Stimulated activated CD4-positive, alpha-beta T cell treated with anti-CD3 and anti-CD28 coated beads, Interleukin-15, amount 100 ng/mL, for 1 hour (primary cell): ENCODE measurements at places on chromosomes 5 and 9.

DNA sequence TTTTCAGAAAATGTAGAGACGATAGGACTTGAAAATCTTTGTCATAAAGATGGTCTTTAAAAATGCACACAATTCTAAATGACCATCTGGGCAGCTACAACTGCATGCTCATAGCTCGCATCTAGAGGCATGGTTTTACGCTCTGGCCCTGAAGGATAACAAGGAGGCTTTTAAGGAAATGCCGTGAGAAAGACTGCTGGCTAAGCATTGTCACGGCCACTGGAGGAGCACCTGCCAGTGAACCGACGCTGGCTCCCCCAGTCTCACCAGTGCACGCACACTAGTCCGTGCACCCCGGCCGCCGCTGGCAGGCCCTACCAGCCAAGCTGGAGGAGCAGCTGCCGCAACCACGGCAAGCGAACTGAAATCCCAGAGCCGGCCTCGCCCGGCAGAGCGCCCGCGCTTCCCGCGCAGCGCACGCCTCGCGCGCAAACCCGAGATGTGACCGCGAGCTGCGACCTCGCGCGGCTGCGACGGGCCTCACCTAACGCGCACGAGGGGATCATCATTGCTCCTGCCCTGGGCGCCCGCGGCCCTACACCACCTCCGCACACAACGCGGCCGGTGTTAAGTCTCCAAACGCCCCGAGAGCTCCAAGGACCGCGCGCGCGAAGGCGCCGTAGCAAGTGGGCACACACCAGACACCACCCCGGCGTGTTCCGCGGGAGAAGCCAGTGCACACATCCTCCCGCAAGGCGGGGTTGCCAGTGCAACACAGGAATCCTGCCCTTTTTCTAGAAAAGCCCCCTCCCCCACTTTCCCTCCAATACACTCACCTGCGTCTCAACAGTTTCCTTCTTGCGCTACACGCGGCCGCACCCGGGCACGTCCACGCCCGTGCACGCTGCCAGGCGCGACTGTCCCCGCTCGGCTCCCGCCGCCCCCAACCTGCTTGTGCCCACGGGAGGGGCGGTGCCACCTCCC lies 5.3 kb downstream of the ELAVL2 start:
- no peak for DNase-seq

DNA sequence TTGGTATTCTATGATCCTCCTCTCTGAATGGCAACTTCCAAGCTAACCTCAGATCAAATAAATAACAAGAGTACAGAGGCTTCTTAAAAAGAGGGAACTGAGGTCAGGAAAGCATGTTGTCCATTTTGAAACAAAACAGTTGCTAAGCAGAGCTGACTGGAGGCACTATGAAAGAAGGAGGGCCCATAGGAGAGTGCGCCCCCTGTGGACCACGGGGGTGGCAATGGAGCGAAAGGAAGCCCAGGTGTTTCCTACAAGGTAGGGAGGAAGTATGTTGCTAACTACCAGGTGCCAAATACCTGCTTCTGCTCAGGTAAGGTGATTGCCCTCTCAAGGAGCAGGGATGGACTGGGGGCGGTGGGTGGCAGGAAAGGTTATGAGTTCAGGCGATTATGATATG lies 101.8 kb upstream of the MAST4 start:
- no peak for DNase-seq

DNA sequence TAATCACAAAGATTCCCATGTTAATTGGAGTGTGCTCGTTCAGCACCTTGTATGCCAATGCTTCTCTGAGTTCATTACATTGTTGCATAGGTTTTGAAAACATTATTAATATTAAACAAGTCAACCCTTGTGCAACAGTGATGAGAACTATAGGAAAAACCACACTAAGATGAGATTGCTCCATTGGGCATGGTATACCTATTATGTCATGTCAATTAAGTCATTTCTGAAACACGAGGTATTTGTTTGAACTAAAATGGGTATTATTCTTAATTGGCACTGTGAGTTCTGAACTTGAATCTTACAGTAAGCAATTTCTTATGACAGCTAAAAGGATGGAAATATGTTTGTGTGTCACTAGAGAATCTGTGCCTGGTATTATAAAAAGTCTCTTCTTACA lies 447.7 kb downstream of the EFNA5 start:
- DNase-seq, result no peak

DNA sequence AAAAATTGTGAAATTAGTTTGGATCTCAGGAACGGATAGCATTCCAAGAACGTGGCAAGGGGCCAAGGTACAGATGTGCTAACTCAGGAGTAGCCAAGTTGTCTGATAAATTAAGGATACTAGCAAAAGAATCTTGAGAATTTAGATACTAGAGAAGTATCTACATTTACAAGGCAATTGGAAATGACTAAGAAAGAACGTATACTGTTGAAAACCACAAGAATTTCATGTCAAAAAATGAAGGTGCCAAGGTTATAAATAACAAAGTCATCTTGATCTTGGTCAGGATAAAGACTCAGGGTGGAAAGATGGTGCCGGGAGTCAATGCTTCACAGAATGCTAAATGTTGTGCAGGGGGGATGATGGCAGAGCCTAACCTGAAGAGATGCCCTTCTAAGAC lies 19.2 kb downstream of the CAPSL start:
- DNase-seq, result no peak

- DNase-seq, result no peak
Measured at GRCh38 chr5:101390151-101390908, 487.2 kb upstream of the ST8SIA4 start.

DNA sequence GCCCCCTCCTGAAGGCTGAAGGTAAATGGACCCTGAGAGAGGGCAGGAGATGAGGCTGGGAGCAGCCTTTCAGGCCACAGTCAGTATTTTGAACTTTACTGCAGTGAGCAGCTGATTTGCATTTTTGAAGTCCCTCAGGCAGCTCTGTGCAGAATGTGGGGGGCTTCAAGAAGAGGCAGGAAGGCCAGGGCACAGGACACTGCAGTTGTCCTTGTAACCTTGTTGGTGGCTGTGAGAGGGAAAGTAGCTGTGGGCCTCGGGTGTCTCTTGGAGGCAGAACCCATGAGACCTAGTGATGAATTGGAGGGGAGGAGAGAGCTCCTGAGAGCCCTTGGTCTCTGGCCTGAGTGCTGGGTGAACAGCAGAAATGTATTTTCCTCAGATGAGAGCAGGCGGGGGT lies 2.6 kb downstream of the CCDC180 start:
- DNase-seq, result no peak

DNA sequence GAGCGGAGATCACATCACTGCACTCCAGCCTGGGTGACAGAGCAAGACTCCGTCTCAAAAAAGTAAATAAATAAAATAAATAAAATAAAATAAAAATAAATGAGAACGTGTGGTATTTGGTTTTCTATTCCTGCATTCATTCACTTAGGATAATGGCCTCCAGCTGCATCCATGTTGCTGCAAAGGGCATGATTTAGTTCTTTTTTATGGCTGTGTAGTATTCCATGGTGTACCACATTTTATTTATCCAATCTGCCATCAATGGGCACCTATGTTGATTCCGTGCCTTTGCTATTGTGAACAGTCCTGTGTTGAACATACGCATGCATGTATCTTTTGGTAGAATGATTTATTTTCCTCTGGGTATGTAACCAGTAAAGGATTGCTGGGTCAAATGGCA lies 8.8 kb upstream of the RASGEF1C start:
- DNase-seq, result no peak

GRCh38 chr5:111043712-111044506 lies 27.6 kb upstream of the TSLP start:
- DNase-seq, result no peak

- no peak for DNase-seq
Measured at GRCh38 chr5:133356396-133356983, 255.9 kb downstream of the FSTL4 start.

GRCh38 chr5:1370006-1370405 lies 25.1 kb upstream of the CLPTM1L start:
- no peak for DNase-seq

- DNase-seq, result no peak
Measured at GRCh38 chr5:59732301-59732700, 161.2 kb downstream of the PDE4D start.

GRCh38 chr9:5764130-5764868 lies 68.6 kb downstream of the ERMP1 start:
- no peak for DNase-seq

- no peak for DNase-seq
Measured at GRCh38 chr5:32223972-32224609, 50.0 kb upstream of the GOLPH3 start.

- DNase-seq, result no peak
Measured at GRCh38 chr9:93896093-93896492, 59.1 kb downstream of the BARX1 start.

- DNase-seq, result no peak
Measured at GRCh38 chr9:25703701-25704357, 25.6 kb upstream of the TUSC1 start.

GRCh38 chr9:121860744-121861143 lies 209.3 kb downstream of the DAB2IP start:
- DNase-seq, result no peak

- DNase-seq, result no peak
Measured at GRCh38 chr5:60960591-60960990, 15.6 kb downstream of the NDUFAF2 start.

DNA sequence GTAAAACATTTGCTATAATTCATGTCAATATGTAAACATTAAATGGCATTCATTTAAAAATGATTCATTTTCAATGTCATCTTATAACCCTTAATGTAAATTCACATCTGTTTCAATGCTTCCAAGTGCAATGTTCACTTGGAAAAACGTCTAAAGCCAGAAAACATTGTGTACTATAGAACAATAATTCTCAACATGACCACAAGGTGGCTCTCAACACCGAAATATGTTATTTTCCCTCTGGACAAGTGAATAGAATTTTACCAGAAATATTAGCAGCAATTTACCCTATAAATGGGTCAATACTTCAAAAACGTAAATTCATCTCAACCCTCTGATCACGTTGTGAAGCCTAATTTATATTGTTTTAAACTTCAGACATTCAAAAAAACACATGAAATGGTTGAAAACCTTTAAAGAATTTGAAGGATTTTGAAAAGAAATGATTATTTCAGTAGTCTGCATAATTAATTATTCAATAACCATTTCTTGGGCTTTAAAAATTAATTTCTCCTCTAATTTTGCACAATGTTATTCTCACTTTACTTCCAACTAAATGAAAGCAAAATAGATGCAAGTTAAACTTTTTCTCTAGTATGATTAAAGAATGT lies 11.0 kb downstream of the CDH10 start:
- DNase-seq, result no peak

DNA sequence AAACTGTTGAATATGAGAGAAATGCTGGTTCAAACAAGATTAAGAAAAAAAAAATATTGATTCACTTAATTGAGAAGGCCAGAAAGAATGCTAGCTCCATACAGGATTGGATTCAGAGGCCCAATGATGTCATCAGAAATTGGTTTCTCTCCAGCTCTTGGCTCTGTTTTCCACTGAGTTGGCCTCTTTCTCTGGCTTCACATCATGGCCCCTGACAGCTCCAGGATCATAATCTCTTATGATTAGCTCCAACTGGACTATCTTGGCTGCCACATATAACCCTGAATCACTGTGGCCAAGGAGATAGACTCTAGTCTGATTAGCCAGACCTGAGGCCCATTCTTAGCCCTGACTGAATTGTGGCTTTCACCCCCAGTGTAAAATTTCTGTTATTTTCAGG lies 244.7 kb upstream of the GRAMD2B start:
- no peak for DNase-seq

DNA sequence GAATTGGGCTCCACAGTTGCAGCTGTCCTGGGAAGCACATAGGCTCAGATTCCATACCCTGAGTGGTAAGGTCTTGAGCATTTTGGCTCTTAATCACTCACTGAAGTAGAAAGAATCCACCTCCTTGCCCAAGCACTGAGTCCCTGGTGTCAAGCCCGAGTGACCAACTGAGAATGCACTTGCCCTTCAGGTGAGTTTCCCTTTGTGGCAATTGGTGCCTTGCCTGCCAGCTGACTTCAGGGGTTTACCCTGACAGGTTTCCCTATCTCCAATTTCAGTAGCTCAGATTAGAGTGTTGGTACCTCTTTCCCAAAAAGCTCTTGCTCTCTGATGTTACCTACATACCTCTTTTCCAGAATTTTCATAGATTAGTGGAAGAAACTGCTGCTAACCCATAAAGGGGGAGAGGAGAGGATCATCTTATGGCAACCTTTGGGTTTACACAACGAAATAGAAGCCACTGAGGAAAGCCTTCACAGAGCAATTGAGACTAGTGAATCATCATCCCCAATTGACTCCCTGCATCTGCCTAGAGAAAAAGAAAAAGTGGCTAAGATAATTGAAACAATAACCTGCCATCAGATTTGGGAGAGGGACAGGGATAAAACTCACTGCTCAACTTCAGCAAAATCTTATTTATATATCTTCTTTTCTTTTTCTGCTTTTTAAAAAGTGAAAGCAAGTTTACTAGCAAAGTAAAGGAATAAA lies 48.6 kb downstream of the CCL28 start:
- DNase-seq, result no peak

- DNase-seq, result no peak
Measured at GRCh38 chr9:137389428-137389746, 33.6 kb downstream of the EXD3 start.

DNA sequence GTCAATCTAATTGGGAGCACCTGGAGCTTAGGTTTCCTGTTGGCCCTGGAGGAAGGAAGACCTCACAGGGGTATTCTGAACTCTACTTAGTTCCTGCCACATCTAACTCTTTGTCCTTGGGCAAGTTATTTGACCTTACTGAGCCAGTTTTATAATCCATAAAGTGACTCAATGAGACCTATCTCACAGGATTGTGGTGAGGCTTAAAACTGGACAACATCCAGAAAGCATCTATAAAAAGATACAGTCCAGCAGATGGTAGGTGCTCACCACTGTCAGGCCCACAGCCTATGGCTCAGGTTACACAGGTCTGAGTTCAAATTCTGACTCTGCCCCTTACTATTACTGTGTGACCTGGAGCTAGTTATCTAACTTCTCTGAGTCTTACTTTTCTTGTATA lies 23.3 kb downstream of the KCNV2 start:
- DNase-seq, result no peak

GRCh38 chr5:135194573-135195269 lies 160.7 kb upstream of the PITX1 start:
- no peak for DNase-seq

GRCh38 chr5:177487975-177488374 lies 9.4 kb downstream of the PDLIM7 start:
- no peak for DNase-seq

- no peak for DNase-seq
Measured at GRCh38 chr9:89476546-89476945, 21.4 kb downstream of the SEMA4D start.

GRCh38 chr9:112765281-112765680 lies 14.7 kb downstream of the SNX30 start:
- DNase-seq, result no peak
